NCI-H748 treated with DMSO at 0.1 percent for 48 hours (cell line): ENCODE measurements at places on chromosomes 13 and 19.

- DNase-seq, result peak; percentile 35
These were observed 270.4 kb downstream of the DCT start for GRCh38 chr13:94209117-94209516.

DNA sequence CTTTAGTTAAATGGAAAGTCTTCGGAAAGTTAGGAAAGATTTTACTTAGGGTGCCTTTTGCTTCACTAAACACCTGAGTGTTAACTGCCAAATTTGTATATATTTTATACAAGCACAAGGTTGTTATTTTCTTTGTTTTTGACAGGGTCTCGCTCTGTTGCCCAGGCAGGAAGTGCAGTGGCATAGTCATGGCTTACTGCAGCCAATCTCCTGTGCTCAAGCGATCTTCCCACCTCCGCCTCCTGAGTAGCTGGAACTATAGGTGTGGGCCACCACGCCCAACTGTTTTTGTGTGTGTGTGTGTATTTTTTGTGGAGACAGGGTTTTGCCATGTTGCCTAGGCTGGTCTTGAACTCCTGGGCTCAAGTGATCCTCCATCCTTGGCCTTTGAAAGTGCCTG is 16.2 kb downstream of the KCTD4 start:
- DNase-seq, result no peak

- DNase-seq, result no peak
These were observed 855.1 kb downstream of the SLITRK5 start for GRCh38 chr13:88526186-88526852.

DNA sequence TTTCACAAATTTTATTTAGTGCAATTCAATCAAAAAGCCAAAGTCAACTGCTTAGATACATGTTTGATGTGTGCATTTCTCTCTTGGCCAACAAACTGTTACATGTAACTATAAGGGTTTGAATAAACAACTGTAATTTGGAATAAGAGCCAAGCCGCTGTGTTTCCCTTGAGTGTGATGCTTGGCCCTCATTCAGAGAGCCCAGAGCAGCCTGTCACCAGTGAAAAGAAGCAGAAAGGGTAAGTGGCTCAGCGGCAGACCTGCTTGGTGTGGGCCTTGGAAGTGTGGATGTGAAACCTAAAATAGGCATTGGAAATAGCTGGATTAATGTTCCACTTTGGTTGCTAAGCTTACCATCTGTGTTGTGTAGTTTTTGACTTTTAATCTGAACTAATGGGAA is 924.6 kb downstream of the OLFM4 start:
- DNase-seq, result no peak

DNA sequence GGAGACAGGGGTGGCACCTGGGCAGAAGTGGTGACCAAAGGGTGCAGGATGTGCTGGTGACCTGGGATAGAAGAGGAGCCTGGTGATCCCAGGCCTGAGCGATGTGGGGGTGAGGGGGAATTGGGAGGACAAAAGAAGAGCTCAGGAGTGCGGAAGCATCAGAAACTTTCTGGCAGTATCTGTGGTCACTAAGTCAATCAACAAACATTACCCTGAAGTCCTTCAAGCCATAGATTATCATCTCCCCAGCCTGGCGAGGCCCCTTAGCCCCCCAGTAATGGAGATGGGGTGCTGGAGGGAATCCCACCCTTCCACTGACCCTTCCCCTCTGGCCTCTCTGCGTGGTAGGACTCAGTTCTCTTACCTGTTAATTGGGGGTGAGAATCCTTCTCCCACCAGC is 10.5 kb downstream of the MEF2B start:
- no peak for DNase-seq

GRCh38 chr13:20441879-20442278 is 83.8 kb downstream of the CRYL1 start:
- no peak for DNase-seq

- no peak for DNase-seq
These were observed 692.8 kb upstream of the SGCG start for GRCh38 chr13:22487932-22488331.

DNA sequence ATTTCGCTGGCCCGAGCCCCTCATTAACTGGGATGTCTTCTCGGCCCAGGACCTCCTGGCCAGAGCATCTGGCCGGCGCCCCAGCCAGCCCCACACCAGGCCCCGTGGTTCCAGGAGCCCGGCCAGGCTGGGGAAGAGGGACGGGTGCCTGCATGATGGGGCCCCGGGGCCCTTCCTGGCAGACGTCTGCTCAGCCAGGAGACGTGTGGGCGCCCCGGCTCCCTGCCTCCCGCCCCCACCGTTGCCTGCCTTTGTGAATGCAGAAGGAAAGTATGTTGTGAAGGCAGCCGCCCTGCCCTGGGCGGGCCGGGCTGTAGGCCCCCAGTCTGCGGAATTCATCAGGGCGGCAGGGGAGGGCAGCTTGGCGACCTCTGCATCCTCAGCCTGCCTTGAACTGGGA is 4.4 kb upstream of the COMP start:
- no peak for DNase-seq

GRCh38 chr19:29308977-29309590 is 96.1 kb upstream of the UQCRFS1 start:
- DNase-seq, result peak; percentile 5

DNA sequence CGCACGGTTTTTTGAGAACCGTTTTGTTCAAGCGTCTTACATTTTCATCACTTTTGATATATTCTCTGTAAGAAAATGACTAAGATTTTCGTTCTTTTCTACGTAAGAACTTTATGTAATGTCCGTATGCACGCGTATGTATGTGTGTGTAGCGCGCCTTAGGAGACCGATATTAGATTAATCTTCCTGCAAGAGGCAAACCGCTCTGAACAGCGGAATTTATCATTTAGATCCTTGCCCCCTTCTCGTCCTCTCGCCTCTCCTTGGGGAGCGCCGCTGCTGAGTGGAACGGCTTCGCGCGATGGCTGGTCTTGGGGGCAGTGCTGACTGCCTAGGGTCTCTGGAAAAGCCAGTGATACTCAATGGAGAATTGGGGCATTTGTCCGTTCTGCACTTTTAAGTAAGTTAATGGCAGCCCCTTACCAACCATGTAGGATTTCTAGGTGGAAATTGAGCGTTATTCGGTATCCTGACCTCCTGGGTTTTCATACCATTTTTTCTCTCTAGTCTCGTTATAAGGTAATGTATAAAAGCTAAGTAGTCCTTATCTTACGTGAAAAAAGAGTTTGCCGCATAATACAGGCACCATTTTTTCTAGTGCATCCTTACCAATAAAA is 4.7 kb downstream of the MAB21L1 start:
- no peak for DNase-seq

- no peak for DNase-seq
These were observed 5.6 kb upstream of the CCDC70 start for GRCh38 chr13:51856027-51856736.

DNA sequence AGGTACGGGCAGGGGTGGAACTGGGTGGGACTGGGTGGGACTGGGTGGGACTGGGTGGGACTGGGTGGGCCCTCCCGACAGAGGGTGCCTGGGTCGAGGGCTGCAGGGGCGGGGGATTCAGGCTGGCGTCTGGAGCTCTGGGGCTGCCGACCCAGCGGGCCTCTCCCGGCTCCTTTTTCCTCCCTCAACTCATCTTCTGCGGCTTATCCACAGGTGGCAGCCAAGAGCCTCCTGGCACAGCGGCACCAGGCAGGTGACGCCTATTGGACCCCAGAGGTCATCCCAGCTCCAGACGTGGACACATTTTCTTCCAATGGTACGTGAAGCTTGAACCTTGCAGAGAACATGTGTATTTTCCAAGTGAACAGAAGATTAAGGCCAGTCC is 533 bp downstream of the ZNF544 start:
- no peak for DNase-seq

DNA sequence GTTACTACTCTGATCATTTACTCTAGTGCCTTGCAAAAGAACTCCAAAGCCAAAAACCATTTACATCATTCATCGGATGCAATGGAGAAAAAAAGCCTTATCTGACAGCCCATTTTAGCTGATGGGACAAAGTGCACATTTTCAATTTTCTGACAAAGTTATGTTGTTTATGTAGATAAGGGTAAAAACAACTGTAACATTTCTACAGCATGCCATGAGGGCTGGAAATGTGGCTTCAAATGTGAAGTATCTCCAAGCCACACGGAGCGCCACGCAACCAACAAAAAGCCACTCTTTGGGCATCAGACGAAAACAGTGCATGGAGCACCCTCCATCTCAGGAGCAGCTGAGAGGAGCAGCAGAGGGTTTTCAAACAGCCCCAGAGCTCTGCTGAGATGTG is 364.6 kb upstream of the ZNF507 start:
- no peak for DNase-seq

- DNase-seq, result no peak
These were observed 44.7 kb upstream of the ZNF429 start for GRCh38 chr19:21460686-21461085.

DNA sequence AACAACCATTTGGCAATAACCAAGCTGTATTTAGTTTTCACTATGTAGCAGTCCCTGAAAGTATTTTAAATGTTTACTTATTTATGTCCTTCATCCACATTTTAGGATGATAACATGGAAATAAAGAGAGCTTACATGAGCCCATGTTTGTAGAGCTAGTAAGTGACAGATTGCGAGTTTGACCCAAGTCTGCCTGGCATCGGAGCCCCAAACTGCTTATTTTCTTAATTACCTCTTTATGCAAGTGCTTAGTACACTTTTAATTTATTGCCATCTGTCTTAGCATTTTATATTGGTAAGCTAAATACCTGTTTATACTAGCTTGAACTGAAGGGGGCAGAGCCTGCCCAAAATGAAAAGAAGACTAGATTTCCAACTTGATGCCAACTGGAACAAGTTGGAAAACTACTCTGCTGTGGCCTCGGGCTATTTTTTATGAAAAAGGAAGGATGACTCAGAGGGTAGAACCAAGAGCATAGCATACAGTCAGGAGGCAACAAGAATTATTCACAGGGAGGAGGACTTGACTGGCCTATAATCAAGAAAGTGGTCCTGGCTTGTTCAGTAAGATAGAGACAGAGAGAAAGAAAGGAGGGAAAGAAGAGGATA is 150.2 kb downstream of the NDFIP2 start:
- no peak for DNase-seq

DNA sequence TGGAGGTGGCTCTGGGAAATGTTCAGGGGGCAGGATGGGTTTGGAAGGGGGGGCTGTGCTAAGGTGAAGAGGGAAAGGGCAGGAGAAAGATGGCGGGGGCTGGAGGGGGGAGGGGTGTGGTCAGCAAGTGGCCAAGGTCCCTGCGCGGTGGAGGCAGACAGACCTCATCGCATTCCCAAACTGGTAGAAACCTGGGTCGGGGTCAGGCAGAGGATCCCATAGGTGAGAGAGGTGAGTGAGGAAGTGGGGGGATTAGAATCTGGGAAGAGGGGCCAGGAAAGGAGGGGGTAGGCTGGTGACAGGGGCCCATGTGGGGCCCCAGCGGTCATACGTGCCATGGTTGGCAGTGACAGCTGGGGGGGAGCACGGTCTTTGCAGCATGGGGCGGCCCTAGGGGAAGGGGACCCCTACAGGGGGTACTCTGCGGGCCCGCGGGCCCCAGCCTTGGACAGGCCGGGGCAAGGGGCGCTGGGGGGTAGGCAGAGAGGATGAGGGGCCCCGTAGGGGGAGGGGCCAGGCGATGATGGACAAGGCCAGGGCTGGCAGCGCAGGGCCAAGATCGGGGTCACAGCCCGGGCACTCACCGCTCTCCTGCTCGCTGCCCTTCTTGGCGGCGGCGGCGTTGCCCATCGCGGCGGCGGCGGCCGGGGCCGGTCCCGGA is 514 bp downstream of the PRKACA start:
- no peak for DNase-seq

DNA sequence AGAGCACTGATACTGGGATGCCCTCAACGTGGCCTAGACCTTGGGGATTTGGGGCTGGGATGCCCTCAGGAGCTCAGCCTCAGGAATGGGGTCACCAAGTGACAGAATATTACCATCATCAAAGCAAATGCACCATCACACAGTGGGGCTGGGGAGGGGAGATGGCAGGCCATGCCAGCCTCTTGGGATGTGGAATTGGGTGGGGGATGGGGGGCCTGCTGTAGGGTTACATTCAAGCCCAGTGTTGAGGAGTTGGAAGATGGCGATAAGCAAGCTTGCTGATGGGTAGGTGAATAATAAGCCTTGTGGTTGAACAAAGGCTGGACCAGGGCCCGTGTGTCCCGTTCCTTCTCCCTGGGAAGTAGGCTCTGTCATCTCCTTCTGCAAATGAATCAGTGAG is 69.1 kb upstream of the GPR12 start:
- DNase-seq, result no peak

DNA sequence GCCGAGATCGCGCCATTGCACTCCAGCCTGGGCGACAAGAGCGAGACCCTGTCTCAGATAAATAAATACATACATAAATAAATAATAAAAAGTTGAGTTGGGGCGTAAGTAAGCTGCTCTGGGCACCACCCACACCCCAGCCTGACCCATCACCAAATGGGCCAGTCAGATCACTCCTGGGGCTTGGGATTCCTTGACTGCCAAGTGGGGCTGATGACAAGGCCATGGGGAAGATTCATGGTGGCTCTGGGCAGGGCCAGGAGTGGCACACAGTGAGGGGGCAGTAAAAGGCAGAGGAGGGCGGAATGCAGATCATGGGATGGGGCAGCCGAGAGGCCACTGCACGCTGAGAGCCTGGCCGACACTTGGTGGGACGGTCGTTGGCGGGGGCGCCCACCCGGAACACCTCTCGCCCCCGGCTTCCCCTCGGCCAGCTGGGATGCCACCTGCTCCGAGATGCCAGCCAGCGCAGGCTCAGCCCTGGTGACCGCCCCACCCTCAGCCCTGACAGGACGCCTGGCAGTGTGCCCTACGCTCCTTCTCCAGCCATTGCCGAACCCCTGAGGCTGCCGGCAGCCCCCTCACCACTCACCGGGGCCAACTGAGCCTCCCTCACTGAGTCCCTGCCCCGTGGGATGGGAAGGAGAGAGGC is 10.9 kb downstream of the ZNF653 start:
- no peak for DNase-seq

DNA sequence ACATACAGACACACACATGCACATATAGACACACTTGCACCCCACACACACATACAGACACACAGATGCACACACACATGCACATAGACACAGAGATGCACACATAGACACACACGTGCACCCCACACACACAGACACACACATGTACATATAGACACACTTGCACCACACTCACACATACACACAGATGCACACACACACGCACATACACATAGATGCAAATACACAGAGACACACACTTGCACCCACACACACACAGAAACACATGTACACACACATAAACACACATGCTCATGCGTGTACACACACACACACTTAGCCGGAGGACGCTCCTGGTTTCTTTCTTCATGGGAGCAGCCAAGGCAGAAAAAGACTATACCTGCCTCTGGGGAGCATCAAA is 10.0 kb downstream of the COL4A2 start:
- no peak for DNase-seq

- no peak for DNase-seq
These were observed 3.4 kb downstream of the NUMBL start for GRCh38 chr19:40686882-40687524.

DNA sequence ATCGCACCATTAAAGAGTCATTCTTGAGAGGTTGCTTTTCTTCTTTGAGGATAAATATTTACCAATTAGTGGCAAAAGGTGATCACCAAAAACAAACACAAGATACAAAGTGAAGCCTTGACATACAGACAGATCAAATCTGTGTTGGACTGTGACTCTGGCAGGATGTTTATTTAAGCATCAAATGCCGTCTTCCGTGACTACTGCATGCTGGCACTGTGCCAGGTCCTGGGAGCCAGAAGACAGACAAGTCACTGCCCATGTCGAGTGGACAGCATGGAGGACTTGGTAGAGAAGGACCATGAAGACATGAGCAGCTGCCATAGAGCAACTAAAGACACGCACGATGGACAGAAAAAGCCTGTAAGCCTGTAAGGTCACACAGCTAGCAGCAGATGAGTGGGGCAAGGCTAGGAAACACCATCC is 92.8 kb upstream of the FARP1 start:
- peak; percentile 44 for DNase-seq

GRCh38 chr13:63948045-63948444 is 2532.4 kb upstream of the PCDH20 start:
- DNase-seq, result no peak
